SW 1271 (cell line): ENCODE measurements at places on chromosomes 3 and 15.

DNA sequence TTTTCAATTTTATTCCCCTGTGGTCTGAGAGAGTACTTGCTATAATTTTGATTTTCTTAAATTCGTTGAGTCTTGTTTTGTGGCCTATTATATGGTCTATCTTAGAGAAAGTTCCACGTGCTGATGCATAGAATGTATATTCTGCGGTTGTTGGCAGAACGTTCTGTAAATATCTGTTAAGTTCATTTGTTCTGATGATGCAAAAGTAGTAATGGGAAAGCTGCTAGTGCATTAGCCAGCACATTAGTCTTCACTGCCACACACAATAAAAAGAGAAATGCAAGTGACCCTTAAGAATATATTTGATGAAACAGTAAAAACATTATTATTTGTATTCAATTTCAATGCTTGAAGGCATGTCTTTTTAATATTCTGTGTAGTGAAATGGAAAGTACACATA, 84.8 kb downstream of the GTPBP8 start:
- DNase-seq: no peak

- DNase-seq: no peak
These were observed 97.0 kb downstream of the MYLK start for GRCh38 chr3:123787133-123787532.

DNA sequence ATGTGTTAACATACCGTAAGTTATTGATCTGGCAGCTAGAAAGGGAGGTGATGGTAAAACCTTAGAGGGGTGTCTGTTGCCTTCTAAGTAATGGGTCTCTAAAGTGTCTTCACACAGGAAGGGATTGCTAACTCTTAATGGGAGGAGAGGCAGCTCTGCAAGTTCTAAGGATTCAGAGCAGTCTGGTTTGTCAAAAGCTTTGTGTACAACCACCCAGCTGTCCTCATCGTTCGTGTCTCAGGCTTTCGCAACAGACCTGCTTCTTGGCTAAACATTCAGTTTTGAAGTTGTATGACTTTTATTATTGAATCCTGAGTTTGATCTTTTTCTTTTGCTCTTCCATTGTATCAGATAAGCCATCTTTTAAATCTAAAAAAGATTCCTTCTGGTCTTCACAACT, 404.9 kb downstream of the SQOR start:
- no peak for DNase-seq

DNA sequence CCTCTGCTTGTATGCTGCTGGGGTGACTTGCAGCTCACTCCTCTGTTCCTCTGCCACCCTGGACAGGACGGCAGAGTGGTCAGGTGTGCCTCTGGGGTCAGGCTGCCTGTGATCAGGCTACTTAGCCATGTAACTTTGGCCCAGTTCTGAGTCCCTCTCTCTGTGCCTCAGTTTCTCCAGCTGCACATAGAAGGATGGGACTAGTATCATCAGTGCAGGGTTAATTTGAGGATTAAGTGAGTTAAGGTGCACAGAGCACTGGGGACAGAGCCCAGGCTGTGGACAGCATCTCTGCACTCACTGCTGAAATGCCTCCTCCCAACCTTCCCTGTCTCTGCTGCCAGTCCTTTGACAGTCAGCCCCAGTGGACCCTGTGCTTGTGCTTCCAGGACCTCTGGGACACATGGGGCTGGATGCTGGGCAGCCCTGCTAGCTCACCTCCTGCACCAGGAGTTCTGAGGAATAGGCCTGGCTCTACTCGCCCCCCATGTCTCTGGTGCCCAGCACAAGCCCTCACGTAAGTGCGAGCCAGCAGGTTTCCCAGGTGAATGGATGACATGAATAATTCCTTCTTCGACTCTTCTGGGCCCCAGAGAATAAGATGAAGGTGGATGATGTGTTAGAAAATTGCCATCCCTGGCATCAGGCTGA, 19.3 kb upstream of the PRR23E start:
- no peak for DNase-seq

DNA sequence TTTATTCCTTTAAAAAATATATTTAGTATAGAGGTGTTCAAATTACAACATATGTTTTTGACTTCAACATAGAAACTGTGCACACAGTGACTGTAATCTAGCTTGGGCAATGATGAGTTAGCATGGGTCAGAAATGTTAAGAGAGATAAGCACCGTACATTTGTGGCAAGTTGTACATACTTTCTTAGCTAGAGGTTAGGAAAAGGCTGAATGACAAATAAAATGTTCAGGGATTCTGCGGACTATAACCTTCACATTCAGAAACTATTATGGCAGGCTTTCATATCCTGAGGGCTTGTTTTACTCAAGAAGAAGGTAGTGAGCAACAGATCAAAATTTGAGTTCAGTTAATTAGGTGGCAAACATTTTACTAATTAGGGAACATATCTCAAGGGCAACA, 379.7 kb upstream of the EPHA6 start:
- DNase-seq: no peak

DNA sequence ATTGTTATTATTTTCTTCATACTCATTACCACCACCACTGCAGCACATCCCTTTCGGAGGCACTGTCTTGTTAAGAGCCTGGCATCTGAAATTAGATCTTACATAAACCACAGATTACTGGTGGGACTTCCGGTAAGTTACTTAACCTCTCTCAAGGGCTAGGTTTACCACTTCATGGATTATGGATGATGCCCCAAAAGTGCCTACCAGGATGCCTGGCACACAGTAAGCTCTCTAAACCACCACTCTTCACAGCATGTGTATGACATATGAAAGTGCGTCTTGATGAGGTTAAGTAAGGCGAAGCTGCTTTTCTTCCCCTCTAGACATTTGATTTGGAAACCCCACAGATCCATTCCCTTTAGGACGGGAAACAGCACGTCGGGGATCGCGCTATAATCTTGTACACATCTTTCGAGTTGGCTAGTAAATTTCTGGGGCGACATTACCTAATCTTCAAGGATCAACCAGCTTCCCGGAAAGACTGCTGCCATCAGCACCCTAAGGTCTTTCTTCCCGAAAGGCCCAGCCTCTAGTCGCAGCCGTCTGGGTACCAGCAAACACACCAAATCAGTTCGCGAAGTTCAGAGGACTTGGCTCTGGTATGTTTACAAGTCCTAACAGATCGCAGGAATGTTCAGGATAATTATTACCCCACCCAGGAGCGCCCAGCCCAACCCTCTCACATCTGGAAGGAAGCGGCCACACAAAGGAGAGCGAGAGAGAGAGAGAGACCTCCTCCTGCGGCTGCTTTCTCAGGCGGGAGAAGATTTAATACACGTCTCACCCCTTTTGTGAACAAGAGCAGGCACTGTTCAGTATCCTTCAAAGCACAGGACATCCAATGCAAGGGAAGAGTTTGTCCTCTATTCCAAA, 155.1 kb upstream of the FRMD4B start:
- no peak for DNase-seq

DNA sequence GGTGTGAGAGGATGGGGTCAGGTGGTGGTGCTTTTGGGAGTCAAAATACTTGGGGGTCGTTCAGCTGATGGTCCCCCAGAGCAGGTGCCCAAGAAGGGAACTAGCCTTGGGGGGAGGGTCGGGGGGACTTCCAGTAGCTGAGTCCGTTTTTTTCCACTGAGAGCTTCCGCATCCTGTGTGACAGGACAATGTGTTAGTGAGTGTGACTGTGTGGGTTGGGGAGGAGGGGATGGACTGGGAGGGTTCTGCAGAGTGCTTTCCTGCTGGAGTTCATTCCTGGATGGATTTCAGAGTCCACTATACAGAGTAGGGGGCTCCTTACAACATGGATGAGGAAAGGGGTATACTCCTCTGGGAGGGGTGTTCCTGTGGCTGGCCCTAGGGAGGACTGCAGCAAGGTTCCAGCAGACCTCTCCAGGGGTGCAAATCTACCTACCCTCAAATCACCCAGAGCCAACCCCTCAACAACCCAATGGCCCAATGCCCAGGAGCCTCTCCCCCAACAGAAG, 601 bp upstream of the HYAL2 start:
- no peak for DNase-seq

GRCh38 chr3:88114878-88115549, 34.7 kb upstream of the C3orf38 start:
- DNase-seq: no peak

DNA sequence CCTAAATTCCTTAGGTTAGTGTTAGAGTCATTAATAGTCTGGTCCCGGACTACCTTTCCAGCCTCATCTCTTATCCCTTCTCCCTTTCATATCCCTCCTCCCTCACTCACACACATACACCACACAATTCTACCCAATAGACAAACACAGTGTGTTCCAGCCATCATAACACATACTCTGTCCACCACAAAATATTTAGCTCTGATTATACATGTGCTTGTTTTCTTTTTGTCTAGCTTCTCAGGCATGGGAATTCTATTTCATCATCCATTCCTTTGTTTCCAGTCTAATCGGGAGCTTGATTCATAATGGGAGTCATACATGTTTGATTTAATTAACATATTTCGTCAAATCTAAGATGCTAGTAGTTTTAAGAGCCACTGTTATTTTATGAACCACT, 161.8 kb upstream of the BFSP2 start:
- no peak for DNase-seq

- no peak for DNase-seq
These were observed 310.7 kb upstream of the ZNF717 start for GRCh38 chr3:76096036-76096435.

DNA sequence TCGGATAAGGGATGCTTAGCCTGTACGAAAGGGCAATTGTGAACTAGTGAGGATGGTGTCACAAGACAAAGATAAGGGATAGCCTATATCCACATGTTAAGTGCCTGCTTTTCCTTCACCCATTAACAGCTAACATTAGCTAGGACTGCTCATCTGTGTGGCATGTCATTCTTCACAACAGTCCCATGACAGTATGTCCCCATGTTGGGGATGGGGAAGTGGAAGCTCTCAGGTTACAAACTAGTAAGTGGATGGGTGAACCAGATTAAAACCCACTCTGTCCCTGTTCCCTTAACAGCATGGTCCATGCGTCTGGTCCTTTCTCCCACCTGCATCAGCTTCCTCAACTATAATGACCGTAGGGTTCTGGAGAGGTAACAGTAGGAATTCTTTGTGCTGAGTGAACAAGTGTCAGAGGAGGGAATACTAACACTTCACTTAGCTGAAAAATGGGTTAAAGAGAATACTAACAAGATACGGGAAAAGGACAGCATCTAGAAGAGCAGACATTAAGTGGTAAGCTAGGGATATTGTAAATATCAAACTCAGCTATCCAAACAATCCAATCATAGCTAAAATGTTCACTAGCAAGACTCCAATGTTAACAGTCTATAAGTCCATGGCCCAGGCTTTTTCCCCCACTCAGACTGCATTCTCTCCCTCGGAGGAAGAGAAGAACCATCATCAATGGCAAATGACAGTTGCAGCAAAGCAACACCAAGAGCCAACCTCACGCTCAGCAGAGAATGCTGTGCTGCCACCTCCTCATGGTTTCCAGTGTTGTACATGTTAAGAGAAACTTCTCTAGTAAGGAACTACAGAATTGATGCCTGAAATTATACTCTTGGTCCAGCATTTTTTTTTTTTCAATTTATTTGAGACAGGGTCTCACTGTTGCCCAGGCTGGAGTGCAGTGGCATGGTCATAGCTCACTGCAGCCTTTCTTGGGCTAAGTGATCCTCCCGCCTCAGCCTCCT, 5.0 kb downstream of the RPLP1 start:
- no peak for DNase-seq

DNA sequence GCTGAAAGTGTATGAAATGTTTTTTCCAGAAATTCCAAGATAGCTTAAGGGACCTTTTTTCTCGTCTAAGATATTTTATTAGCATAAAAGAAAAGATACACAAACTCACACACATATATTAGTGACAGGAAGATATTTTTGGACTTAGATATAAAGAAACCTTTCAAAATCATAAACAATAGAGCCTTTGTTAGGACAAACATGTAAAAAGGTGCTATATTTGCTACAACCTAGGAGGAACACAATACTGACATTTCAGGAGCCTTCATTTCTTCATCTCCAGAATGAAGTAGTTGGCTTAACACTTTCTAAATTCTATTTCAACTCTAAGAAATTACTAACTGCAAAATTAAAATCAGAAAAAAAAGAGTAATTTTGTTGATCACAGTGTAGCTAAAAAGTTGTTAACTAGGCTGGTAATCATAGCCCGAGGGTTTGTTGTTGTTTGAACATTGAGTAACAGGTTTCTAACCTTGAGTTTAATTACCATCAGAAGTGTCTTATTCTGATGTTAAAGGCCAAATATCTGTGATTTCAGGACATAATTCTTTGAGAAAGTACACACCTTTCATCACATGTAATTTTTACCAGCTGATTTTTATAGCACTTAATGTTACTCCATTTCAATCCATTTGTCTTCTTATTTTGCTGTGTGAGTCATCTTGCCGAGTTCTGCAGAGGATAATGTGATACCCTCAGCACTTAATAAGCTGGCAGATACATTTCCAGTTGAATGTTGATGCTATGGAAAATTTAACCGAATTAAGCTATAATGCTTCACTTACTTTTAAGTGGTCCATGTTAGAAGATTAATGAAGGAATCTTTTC, 97.3 kb downstream of the MBNL1 start:
- peak; percentile 27 for DNase-seq

- no peak for DNase-seq
These were observed 17.5 kb upstream of the SKOR1 start for GRCh38 chr15:67807836-67808235.

DNA sequence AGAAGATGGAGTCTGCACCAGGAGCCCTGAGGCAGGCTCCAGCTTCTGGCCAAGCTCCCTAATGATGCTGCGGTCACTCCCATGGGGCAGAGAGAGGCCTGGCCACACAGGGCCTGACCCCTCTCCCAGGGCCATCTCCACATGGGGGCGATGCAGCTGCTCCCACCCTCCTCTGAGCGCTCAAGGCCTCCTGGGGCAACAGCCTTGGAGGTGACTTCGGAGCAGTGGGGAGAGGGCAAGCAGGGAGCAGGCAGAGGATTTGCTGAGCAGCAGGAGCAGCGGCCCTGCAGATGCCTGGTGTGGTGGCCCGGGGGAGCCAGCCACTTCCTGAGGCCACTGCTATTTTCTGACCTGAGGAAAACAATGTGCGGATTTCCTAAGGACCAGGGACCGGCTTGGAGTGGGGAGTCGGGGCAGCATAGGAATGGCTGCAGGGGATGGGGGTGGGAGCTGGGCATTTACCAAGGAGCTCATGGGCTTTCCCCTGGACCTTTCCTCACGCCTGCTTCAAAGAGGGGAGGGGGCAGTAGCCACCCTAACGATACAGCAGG, 81.6 kb upstream of the RPL32 start:
- DNase-seq: no peak

DNA sequence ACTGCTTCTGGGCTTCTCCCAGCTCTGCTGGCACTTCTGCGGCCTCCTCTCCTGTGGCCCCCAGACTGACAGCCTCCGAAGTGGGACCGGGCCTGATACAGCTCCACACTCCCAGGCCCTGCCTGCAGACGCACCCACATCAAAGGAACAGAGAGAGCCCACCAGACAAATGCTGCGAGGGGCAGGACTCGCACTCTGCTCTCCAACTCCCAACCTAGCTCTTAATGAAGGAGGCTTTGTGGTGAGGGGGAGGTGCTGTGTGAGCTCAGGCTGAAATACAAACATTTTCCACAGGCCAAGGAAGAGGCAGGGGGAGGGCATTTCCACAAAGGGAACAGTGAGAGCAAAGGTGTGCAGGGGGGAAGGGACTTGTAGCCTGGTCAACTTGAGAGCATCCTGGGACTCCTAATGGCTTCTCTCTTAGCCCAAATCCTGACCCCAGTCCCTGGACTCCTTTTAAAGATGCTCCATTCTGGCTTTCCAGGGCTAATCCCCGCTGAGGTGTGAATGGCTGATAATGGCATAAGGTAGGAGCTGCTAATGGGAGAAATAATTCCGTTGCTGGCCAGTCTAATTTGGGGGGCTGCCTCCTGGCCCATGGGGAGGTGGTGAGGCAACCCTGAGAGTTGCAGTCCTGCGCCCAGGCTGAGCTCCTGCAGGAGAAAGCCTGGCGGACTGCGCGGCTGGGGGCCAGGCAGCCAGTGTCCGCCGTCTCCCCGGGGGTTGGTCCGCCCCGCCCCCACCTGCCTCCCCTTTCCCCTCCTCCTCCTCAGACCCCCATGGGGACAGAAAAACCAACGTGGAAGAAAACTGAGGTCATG, 9.6 kb downstream of the LINGO1 start:
- DNase-seq: no peak
